ENCODE measurements at places on chromosomes 2 and 18.
A peak's percentile ranks its signal among the peaks of the same experiment; 100 is the strongest.

GRCh38 chr2:111669928-111670695 is 213.9 kb downstream of the ANAPC1 start:
- no peak for DNase-seq

DNA sequence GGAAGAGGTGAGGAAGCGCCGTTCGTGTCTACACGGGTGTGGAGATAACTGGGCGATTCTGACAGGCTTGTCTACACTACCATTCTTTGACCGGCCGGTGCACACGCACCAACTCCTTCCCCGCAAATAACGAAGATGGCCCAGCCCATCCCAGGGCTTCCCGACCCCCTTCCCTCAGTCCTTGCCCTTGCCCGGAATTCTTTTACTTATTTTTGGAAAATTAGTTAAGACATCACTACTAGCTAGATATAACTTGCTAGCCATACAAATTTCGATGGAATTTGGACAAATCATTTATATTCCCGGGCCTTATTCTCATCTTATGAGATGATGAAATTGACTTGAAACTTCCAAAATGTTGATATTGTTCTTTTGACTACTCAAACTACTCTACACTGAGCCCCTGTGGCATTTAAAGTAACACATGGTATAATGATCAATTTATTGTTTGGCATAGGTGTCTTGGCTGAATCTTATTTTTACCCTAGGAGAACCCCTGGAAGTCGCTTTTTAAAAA is 1.3 kb downstream of the ERICH2 start:
- peak; percentile 6 for DNase-seq

DNA sequence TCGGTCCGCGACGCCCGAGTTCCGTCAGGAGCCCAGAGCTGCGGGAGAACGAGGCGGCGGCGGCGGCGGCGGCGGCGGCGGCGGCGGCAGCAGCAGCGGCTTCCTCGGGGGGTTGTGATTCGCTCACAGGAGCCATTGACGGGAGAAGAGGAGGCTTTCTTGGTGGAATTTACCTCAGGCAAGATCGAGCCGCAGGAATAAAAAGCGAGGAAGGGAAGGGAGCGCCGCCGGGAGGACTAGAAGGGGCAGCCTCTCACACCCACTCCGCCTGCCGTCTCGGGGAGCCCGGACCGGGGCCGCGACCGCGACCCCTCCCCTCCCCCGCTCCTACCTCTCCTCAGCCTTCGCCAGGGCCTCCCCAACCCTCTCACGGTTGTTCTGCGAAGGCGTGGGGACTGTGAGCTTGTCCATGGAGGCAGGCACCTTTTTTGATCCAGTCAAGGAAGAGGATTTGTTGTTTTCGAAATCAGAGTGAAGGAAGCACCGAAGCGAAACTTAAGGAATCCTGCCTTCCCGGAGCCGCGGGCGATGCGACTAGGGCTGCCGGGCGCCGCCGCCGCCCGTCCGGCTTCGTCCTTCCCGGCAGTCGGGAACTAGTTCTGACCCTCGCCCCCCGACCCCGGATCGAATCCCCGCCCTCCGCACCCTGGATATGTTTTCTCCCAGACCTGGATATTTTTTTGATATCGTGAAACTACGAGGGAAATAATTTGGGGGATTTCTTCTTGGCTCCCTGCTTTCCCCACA is 506 bp downstream of the BMPR2 start:
- DNase-seq, result peak; percentile 31

GRCh38 chr18:60493066-60493465 is 120.5 kb upstream of the MC4R start:
- no peak for DNase-seq

DNA sequence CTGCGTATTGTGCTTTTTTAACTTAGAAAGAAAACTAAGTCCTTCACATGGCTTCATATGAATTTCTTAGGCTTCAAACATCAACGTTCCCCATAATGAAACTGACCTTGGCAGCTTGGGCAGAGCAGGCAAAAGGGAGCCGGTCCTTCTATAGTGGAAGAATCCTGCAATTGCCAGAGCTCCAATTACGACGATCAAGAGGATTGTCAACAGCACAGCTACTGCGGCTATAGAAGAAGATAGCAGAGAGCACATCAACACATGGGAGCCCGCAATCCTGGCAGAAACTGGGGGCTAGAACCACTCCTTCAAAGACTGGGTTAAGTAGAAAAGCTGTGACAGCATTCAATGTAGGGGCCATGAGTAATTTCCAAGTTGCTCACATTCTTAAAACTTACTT is 69.8 kb downstream of the DHRS9 start:
- DNase-seq, result no peak

DNA sequence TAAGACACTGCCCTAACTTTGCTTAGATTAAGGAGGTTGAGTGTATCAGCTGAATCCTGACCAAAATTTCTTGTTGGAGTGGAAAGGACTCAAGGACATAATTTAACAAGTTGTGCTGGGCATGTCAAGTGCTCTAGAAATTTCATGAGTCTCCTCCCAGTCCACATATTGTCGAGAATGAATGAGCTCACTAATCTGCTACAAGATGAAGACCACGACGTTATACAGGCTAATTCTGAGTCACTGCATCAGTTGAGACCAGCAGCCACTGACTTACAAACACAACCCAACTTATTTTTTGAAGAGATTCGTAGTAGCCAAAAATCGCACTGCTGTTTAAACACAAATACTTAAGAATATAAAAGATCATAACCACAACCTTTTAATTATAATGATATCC is 28.7 kb upstream of the SLC8A1 start:
- no peak for DNase-seq

- no peak for DNase-seq
These were observed 669.4 kb downstream of the IRS1 start for GRCh38 chr2:226130192-226130591.

GRCh38 chr18:2797951-2798350 is 48.9 kb upstream of the EMILIN2 start:
- DNase-seq, result no peak

DNA sequence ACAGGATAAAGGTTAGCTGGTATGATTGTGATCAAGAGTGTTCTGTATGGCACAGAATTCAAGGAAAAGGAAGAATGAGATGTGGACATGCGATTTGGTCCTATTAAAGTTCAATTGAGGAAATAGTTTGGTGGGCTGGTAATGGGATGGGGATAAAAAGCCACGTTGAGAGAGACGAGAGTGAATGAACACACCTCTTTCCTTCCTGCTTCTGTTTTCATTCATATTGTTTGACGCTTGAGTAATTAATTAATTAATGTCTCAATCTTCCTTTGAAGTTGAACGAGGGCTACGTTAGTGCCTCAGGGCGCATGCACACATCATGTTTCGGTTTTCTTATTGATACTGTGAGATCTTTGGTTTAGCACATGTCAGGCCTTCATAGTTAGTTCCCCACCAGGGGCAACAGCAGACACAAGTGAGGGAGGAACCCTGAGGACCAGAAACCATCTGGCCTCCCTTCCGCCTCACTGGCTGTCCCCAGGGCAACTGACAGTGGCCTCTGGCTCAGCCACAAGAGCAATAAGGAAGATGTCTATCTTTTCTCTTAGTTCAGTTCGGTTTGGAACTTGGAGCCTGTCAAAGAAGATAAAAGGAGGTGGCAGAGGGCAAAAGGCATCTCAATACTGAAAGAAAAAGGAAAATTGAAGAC is 116.0 kb downstream of the LIPG start:
- DNase-seq, result no peak

DNA sequence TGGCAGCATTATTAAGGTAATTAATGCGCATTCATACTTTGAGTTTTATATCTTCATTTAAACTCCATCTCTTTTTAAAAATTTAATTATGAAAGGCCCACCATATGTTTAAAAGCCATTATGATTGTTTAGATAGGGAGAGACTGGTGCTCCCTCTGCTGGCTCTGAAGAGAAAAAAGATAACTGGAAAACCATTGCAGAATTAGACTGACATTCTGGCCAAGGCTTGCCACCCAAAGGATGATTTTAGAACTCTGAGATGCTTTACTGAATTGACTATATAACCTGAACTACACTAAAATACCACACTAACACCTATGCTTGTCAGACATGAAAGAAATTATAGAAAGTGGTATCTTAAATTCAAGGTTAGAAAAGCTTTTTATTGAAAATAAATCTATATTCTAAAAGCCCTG is 127.6 kb upstream of the SPOPL start:
- DNase-seq, result peak; percentile 18

GRCh38 chr2:101234169-101234938 is 18.3 kb upstream of the CNOT11 start:
- no peak for DNase-seq

DNA sequence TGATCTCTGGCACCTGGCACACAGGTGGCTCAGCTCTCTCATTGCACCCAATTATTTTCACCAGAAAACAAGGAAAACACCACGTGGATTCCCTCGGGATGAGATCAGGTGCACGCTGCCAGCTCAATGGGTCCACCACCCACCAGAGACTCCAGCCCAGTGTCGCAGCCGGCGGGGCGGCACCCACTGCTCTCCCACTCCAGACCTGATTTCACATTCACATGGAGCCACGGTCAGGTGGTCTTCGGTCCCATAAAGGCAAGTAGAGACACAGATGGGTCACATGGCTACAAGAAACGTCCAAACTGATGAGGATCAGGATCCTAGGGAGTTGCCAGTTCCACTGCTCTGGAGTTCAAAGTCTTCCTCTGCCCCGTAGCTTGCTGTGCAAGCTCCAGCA is 217.6 kb downstream of the ANKRD30B start:
- no peak for DNase-seq

GRCh38 chr2:236628256-236628901 is 58.8 kb downstream of the ACKR3 start:
- DNase-seq, result no peak

DNA sequence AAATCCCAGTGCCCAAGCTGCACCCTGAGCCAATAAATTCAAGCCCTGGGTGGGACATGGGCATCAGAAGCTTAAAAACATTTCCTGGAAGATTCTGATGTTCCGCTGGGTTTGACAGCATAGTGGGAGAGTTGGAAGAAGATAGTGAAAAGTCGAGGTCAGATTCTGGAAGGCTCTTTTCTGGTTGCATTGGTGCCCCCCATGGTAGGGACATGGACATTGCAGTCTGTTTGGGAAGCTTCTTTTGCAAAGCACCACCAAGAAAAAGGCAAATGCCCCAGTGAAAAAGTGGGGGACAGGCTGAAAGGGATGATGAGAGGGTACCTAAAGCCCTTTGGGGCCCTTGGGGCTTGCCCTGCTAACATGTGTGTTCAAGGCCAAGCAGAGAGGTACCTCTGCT is 21.0 kb downstream of the MERTK start:
- DNase-seq, result no peak

DNA sequence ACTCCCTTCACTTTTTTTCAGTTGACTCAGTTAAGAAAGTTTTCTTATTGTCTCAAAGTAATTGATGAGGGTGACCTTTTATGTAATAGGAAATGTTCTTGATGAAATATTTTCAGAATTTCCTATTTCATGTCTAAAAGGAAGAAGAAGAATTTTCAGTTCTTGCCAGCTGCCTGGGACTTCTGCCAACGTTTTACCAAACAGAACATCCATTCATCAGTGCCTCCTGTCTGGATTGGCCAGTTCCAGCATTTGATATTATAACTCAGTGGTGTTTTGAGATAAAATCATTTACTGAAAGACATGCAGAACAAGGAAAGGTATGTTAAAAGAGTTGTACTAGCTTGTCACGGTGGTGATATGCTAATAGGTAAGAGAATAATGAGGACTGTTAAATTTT is 104.7 kb upstream of the MYO3B start:
- DNase-seq, result peak; percentile 6

DNA sequence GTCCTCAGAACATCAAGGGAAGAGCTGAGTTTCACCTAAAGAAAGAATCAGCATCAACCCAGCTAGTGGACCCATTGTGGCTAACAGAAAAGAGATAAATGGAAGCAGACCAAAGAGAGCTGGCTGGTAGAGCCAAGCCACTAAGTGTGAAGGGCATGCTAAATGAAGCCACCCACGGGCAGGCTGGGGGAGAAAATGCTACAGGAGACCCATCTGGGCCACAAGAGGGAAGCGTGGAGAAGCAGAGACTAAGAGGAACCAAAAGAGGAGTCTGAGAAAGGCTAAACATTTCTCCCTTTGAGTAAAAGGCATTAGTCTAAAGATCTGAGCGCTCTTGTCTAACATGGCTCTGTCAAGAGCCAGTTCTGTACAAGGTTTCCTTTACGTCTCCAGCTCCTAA is 15.8 kb downstream of the CWC22 start:
- no peak for DNase-seq

GRCh38 chr2:56127463-56128152 is 56.2 kb upstream of the CCDC85A start:
- no peak for DNase-seq

GRCh38 chr2:84946204-84947009 is 24.6 kb upstream of the KCMF1 start:
- peak; percentile 97 for DNase-seq

DNA sequence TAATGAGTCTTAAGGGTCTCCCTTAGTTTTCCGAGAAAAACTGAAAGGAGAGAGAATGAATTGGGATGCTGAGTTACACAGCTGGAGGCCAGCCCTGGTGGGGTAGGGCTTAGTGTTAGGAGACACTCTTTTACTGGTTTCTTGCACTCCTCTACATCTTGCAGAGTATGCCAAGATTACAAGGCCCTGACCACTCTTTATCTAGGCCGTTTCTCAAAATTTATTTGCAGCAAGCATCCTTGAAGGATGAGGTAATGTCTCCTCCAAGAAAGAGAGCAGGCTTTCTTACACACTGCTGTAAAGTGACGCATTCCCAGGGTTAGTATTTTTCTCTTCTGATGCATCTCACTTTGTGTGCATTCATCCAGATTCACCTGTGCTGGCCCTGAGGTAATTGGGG is 166.2 kb downstream of the TDRD15 start:
- no peak for DNase-seq

DNA sequence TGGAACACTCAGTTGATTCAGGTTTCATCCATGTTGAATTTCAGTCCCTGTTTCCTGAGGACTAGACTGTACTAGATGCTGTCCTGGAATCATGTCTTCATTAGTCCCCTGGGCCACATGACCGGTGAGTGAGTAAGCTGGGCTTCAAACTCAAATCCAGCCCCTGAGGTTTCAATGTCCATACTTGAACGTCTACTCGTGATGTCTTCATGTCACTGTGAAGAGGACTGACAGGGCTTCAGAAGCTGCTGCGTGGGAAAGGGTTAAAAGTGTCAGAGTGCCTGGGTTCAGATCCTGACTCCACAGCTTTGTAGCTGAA is 101.2 kb downstream of the CDK15 start:
- DNase-seq, result no peak

DNA sequence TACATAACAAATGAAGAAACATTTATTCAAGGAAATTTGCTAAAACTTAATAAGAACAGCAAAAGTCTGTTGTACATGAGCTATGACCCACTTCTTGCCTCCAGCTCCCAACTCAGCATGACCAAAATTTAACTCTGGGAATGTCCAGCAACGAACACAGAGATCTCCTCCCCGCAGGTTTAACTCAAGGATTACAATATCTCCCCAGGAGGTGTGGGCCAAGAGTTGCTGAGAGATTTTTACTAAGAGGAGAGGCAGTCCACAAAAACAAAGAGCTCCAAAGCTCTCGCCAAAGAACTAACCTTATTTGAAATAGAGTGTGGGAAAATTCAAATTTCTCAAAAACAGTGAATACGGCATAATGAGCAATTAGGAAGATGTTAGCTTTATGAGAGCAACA is 318.5 kb downstream of the GRB14 start:
- no peak for DNase-seq

GRCh38 chr2:181357979-181358378 is 99.2 kb upstream of the ITGA4 start:
- no peak for DNase-seq

Measured in HS-5 (cell line).